ENCODE measurements at places on chromosomes 12 and 14.

- peak; percentile 53 for DNase-seq
These were observed 775 bp downstream of the GABARAPL1 start for GRCh38 chr12:10213168-10214135.

DNA sequence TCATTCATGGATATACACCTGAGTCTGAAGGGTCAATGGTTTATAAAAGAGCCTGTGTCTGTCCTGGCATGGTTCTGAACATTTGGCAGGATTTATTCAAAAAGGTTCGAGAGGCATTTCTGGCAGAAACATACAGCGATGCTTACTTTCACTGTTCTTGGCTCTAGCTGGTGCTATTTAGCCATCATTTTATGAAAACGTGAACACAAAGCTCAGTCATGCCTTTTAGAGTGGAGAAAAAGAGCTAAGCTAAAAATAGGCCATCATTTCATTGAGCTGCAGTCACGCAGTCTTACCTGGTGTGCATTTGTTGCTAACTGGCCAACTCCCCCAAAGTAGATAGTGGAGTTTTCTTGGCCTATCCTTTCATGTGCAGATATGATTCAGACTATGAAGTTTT lies 1209.5 kb downstream of the SLC16A7 start:
- no peak for DNase-seq

- no peak for DNase-seq
These were observed 2.1 kb downstream of the TNFAIP2 start for GRCh38 chr14:103125098-103126070.

GRCh38 chr14:29461101-29461500 lies 466.5 kb downstream of the PRKD1 start:
- DNase-seq = no peak

DNA sequence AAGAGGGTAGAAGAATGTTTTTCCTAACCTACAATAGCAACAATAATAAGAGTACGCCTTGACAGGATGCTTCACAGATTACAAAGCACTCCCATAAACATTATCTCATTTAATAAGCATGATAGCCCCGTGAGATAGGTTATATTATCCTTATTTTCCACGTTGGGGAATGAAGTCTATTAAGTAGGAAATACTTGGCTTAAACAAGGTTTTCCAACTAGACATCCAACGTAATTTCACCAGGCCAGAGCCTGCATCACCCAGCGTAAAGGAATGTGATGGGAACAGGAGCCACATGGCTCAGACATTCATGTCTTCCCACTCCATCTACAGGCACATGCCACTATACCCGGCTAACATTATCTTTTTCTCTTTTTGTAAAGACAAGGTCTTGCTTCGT lies 223.4 kb upstream of the AMIGO2 start:
- no peak for DNase-seq

DNA sequence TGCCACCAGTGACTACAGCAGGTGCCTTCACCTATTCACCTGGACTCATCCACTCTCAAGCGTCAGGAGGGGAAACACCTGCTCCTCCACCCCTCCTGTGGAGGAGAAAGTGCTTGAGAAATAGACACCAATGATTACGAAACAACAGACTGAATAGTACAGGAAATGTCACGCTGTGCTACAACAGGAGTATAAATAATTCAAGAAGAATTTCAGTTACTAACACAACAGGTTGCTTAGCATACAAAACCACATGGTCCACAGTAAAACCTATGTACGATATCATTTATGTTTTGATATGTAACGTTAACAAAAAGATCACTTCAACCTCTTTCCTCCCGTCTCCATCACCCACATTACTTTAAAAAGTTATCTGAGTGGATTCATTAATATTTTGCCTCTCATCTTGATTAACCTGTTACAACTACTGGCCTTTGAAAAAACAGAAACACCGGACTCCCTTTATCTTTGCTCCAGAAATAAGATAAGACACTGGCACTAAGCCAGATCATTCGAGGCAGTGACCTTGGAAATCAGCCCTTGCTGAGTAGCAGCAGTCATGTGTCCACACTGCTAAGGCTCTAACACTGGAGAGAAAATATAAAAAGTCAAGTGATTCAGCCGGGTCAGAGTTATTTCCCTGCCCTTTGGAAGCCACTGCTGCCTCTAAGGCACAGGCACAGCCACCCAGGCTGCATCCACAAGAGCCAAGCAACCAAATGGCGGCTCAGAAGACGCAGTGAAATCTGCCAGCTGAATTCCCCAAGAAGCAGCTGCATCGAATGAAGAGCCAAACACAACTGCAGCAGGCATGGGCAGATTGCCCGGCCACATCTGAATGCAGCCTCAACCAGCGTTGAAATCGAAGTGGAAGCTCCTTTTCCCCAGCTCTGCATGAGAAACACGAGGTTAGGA lies 40.9 kb downstream of the NT5DC3 start:
- DNase-seq = no peak

DNA sequence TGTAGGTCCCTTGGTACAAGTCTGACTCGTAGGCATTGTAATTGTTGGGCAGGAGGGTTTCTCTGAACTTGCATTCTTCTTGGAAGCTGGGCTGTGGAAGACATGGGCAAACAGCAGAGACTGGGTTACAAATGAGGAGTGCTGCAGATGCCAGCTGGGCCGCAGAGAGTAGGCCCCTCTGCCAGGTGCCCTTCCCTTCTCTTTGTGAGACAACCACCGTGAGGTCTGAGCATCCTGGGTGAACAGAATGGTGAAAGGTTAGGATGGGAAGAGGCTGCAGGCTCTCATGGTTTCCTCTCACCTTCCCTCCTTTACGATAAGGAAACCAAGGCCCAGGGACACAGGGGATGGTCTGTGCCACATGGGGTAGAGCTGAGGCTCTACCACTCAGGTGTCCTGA lies 11.3 kb downstream of the FGF6 start:
- DNase-seq = no peak

- DNase-seq = no peak
These were observed 65.7 kb downstream of the TNFAIP2 start for GRCh38 chr14:103188810-103189480.

DNA sequence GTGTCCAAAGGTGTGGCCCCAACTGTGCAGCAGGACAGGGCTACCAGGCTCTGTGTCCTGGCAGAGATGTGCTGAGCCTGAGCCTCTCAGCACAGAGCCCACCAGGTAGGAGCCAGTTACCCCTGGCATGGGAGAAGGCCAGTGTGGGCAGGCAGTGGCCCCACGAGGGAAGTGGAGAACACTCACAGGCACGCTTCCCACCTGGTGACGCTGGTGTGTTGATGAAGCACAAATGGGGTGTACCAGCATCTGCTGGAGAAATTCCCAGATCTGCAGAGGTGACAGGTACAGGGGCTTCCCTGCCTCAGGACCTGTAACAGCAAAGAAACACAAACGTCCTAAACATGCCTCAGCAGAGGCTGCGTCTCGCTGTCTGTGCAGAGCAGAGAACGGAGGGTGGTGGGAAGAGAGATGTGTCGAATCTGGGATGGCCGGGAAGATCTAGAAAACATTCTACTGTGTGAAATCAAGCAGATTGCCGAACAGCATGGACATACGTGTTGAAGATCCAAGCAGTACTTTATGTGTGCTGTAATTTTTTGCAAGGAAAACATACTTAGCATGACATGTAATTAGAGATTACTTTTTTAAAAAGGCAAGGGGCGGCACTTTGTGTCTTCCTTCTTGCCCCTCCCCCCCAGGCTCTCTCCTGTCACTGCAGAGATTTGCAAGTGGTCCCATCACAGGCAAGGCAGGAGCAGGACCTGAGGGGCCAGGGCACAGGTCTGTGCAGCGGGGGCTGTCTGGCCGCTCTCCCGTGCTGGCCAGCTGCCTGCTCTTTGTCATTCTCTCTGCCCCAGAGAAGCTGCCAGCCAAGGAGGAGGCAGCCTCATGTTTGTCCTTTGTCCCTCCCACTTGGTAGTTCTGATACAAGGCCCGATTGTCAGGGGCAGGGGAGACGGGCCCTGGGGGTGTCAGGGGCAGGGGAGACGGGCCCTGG lies 17.3 kb downstream of the HIP1R start:
- no peak for DNase-seq

DNA sequence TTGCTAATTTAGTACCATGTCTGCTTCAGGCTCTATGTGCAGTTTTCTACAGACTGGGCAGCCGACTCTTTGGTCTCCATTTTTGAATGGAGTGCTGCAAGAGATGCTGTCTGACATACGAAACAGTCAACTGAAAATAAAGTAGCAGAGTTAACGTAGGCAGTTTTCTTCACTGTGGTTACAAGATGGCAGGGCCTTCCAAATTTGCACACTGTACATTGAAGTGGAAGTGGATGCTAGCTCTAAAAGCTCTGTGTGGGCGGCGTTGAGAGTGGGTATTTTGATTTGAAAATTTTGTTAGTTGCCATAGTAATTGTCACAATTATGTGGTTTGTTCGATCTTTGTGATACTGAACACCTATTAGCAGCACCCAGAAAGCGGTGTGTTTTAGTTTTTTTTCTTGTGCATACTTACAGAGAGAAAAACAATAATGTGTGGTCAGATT lies 154.9 kb upstream of the ATP2B1 start:
- no peak for DNase-seq

DNA sequence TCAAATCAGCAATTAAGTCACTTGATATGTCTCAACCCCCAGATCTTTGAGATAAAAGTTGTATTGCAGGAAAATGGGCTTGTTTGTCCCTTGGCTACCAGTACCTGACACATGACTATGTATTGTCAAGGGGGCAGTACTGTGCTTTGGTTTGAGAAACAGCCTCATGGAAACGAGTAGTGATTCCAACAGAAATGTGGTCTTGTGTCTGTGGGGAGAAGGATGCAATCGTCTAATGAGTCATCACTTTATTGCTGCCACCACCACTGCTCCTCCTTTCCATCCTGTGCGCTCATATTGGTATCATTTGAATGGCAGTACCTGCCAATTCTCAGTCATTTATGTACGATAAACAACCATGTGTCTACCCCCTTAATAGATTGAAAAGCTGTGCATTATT lies 72.8 kb upstream of the ARHGAP5 start:
- peak; percentile 29 for DNase-seq

- no peak for DNase-seq
These were observed 82.6 kb upstream of the FUT8 start for GRCh38 chr14:65329911-65330310.

GRCh38 chr14:31405106-31405505 lies 15.2 kb downstream of the HEATR5A start:
- DNase-seq = no peak

DNA sequence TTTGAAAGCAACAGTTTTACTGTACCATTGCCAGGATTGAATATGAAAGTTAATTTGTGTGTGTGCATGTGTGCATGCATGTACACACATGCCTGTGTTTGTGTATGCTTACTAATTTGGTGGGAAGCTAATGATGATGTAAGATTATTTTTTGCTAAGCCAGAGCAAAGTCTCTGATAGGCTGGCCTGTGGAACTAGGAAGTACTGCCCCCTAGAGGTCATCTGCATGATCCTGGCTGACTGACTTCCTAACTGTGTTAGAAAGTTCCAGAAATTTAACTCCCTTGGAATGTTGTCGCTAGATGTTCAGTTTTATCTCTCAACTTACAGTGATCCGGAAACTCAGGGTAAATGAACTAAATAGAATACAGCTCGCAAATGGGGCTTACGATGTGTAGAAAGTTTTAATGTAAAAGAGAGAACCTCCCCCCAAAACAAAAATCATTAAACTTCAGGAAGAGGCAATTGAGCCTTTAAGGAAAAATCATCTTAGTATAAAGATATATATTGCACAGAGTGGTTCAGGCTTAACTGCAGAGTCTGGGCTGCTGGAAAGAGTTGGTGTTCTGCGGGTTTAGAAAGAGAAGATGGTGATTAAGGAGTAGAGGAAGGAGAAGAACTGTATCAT lies 34.3 kb upstream of the SLC38A1 start:
- DNase-seq = no peak

- peak; percentile 68 for DNase-seq
These were observed 31.9 kb downstream of the DAD1 start for GRCh38 chr14:22556990-22557623.

DNA sequence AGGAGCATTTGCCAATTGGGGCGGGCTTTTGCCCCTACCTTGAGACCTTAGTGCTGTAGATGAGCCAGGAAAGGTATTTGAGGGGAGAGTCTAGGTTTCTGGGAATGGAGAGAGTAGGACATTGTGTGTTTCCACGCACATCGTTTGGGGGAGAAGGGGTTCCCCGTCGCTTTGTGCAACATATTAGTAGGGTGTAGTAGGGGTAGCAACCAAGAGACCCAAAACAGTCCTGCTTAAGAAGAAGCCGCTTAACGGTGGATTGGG lies 694 bp upstream of the PTGES3 start:
- no peak for DNase-seq

DNA sequence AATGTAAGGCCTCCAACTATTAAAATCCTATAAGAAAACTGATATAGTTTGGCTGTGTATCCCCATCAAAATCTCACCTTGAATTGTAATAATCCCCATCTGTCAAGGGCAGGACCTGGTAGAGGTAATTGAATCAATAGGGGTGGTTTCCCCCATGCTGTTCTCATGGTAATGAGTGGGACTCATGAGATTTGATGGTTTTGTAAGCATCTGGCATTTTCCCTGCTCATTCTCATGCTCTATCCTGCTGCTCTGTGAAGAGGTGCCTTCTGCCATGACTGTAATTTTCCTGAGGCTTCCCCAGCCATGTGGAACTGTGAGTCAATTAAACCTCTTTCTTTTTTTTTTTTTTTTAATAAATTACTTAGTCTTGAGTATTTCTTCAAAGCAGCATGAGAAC lies 31.9 kb downstream of the TSPAN19 start:
- DNase-seq = no peak

Measured in T1000 (cell line).